Fibroblast of the aortic adventitia (primary cell): ENCODE measurements at places on chromosomes 6 and 20.

DNA sequence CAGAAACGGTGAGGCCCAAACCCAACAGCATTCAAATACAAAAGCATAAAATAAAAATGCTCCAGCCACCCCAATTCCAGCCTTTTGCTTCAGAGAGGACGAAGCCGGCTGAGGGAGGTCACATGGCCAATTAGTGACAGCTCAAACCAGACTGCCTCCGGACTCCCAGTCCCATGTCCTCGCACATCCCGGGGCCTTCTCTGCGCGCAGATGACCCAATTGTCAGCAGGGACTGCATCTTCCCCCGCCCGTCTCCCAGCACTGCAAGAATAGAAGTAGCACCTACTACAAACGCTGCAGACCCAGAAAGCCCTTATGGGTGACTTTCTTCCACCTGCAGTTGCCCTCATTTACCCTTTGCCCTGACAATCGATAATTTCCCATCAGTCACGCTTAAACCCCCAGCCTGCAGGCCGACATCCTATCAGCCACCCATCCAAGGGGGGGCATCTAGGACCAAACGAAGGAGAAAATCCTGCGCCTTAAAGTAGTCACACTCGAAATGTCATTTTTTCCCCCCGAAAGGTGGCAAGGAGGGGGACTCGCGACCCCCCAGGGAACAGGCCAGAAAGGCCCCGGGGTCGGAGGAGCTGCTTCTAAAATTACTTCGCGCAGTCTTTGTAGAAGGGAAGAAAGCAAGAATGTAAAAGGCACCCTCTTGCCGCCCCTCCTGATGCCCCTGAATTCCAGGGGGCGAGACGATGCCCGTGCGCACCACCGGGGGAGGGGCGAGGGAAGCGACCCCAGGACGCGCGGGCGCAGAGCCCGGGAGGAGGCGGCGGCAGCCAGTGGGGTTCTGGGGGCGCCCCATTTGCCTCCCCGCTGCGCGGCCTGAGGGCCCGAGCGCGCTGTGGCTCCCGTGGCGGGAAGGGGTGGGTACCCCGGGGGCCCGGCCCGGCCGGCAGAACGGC, 792 bp downstream of the SLC23A2 start:
- DNase-seq = no peak

- peak; percentile 27 for DNase-seq
Observed at GRCh38 chr6:147586044-147586443, 77.6 kb downstream of the SAMD5 start.

- DNase-seq = no peak
Observed at GRCh38 chr20:58893355-58894120, 41.0 kb downstream of the GNAS start.

DNA sequence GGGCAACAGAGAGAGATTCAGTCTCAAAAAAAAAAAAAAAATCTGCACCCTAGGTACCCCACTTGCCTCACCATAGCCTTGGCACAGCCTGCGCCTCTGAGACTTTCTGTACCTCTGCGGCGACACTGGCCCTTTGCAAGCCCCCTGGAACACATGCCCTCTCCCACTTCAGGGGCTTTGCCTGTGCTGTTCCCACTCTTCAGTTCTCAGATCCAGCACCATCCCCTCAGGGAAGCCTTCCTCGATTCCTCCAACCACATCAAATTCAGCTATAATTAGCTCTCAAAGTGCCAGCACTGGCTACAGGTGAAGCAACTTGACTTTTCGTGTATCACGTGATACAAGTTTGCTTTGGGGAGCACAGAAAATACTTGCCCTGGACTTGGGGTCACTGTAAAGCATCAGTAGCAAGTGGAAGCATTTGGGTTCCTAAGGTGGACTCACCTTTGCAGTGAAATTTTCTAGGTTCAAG, 2.1 kb upstream of the UBE2V1 start:
- DNase-seq = no peak

- peak; percentile 73 for DNase-seq
Observed at GRCh38 chr6:107847844-107848802, 24.0 kb upstream of the SCML4 start.
